HTR-8/SVneo (cell line): ENCODE measurements at places on chromosomes 11 and 22.
A peak's percentile ranks its signal among the peaks of the same experiment; 100 is the strongest.

- no peak for DNase-seq
Measured at GRCh38 chr22:38067761-38068360, 10.7 kb downstream of the PICK1 start.

GRCh38 chr22:19679522-19680101, 34.7 kb upstream of the SEPTIN5 start:
- peak; percentile 26 for DNase-seq

GRCh38 chr11:17209939-17210245, 2.1 kb upstream of the PIK3C2A start:
- DNase-seq, result no peak

DNA sequence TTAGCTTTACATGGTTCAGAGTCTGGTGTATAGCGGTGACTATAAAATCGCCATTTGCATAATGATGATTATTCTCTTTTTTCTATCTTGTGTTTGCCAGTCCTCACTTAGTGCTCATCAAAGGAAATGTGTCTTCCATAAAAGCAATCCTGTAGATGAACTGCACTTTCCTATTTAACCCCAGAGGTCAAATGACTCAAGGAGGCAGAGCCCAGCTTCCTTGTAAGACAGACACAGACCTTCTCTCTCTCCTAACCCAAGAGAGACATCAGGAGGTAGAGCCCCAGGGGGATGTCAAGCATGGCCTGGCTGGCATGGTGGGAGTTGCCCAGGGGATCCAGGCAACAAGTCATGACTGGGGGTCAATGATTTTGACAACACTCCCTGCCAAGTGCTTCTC, 46.9 kb upstream of the CRTAM start:
- DNase-seq, result no peak

DNA sequence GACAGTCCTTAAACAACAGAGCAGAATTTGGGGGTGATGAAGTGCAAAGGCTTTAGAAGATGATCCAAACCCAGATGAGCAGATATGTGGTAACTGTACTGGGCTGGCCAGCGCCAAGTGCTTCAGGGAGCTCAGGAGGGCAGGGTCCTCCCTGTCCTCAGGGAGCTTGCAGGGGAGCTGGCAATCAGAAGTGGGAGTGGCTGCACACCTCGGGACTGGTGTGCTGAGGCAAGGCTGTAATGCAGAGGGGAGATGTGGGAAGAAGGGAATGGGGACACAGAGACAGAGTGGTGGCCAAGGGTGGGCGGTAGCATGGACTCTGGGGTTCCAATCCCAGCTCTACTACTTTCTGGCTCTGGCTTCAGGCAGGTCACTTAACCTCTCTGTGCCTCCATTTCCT, 235.6 kb upstream of the NCAM1 start:
- DNase-seq, result no peak

DNA sequence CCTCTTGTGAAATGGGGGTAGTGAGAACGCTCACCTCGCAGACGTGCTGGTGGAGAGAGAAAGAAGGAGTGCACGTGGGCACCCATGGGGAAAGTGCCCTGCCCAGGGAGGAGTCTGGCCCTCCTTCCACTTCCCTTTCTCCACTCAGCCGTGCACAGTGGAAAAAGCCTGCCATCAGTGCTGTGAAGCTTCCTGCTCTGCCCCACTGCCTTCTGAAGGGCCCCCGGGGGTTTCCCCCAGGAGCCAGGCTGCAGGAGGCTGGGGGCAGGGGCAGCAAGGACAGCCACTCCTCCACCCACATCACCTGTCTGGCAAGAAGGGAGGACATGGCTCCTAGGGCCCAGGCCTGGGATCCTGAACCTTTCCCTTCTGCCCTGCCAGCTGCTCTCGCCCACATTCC, 7.6 kb downstream of the TP53I11 start:
- no peak for DNase-seq

DNA sequence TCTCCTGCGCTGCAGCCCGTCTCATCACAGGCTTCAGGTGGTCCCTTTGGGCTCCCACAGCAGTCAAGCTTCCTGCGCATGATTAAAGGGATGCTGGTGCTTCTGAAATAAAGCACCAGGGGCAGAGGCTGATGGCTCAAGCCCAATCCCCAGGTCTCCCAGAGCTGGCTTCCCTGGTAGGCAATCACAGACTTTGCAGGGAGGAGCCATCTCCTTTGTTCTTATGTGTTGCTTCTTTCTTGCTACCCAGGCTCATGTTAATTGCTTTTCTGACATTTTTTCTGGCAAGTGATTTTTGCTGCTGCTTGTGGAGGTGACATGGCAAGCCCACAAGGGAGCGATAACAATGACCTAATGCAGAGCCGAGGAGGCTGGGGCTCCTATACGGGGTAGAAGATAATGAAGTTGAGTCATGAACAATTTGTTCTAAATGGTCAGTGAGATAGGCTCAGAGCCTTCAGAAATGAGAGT, 25.2 kb upstream of the PLET1 start:
- DNase-seq, result no peak

DNA sequence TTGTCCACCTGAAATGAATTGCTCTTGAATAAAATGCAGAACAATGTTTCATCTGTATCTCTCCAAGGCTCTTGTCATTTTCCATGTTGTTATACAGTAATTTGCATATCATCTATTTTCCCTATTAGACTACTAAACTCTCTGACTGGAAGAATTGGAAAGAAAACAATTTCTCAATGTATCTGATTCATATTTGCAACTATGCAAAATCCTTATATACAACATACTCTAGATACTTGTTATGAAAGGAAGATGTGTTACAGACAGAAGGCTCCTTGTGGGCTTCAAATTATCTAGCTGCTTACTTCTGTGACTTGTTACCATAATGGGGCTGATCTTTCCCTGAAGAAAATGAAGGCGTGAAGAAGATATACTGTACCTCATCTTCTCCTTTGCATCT, 9.6 kb upstream of the SERGEF start:
- no peak for DNase-seq

DNA sequence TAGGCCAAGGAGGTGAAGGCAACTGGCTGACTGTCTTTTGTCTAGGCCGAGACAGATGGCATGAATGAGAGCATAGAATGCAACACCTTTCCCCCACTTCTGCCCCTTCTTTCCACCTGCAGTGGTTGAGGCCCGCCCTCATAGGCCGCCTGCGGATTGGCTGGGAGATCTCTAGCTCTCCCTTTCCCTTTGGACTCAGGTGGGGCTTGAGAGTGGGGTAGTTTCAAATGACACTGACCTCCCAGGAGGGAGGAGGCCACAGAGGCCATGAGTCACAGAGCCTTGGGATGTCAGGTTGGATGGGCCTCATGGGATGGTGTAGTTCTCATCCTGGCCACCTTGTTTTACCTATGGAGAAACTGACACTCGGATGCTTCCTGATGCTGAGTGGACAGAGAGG, 9.1 kb downstream of the MICAL2 start:
- DNase-seq, result no peak
